ENCODE measurements at places on chromosomes 3 and 15.

- DNase-seq: peak; percentile 75
Measured at GRCh38 chr3:123834631-123835030, 49.5 kb downstream of the MYLK start.

DNA sequence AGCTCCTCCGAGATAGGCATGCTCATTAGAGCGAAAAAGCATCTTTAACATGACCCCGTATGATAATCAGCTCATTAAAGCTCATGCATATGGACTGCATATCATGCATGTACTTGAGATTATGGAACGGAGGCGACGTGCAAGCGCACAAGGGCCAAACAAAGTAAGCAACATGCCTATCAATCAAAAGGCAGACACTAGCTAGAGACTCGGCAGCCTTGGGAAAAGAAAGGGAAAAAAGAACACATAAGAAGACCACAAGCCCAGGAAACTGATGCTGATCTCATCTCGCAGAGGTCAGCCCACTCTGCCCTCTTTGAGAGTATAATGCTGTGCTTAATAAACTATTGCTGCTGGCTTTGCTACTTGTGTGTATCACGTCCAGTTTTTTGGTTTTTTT is 2.6 kb upstream of the ACOX2 start:
- DNase-seq: no peak

GRCh38 chr3:29057326-29057725 is 223.5 kb upstream of the RBMS3 start:
- peak; percentile 52 for DNase-seq

GRCh38 chr3:187382609-187383151 is 14.5 kb downstream of the RTP4 start:
- no peak for DNase-seq

- no peak for DNase-seq
Measured at GRCh38 chr3:45776611-45777010, 19.7 kb downstream of the SLC6A20 start.

DNA sequence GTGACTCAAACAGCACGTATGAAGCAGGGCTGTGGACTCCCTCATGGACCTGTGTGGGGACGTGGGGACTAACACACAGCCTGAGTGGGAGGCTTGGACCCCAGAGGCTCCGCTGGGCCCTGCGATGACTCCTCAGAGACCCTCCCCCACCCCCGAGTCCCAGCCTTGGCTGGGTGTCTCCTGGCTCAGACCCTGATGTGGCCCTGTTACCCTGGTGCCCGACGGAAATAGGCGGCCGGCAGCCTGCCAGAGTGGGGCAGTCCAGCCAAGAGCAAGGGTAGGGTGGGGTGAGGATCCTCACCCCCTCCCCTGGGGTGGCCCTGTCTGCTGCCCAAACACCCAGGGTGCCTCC is 15.3 kb downstream of the TNK2 start:
- no peak for DNase-seq

GRCh38 chr3:171384101-171384891 is 75.9 kb downstream of the TNIK start:
- DNase-seq: no peak

DNA sequence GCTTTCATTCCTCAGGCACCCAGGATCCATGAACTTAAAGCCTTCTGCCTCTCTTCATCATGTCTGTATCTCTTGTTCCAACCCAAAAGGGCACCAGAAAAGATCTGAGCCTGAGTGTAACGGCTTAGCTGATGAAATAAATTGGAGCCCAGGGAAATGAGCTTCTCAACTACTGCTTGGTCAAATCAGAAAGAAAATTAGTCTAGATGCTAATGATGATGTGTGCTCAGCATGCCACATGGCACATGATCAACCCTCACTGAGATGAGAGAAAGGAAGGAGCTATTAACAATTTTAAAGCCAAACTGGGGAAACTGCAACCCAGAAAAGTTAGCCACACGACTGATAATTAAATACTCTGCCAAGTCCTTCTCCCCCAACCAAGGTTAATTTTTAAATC is 325.7 kb downstream of the CNTN3 start:
- no peak for DNase-seq

DNA sequence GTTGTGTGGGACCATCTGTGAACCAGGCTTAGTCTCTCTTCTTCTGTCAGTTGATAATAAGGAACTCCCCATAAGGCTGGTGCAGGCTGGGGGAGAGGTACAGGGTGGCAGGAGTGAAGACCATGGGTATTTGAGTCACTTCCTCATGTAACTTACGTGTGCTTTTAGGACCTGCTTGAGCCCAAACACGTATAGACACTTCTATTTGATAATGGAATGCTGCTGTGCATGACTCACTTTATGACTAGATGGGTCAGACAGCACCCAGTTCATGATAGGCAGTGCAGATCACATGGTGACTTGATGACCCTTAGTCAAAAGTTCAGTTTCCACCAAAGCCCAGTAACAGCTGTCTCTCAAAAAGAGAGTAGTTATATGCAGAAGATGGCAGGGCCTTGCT is 490.9 kb downstream of the ZBBX start:
- DNase-seq: no peak

DNA sequence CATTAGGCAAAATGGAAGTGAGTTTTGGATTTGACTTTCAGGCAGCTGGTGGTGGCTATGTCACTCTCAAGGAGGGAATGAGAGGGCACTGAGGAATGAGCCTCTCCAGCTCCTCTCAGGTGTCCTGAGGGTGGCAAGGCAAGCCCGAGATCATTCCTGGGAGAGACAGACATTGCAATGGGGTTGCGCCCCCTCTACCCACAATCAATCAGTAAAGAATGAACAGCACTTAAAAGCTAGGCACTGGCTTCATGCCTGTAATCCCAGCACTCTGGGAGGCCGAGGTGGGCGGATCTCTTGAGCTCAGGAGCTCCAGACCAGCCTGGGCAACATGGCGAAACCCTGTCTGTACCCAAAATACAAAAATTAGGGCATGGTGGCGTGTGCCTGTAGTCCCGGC is 14.1 kb upstream of the SHF start:
- DNase-seq: no peak

DNA sequence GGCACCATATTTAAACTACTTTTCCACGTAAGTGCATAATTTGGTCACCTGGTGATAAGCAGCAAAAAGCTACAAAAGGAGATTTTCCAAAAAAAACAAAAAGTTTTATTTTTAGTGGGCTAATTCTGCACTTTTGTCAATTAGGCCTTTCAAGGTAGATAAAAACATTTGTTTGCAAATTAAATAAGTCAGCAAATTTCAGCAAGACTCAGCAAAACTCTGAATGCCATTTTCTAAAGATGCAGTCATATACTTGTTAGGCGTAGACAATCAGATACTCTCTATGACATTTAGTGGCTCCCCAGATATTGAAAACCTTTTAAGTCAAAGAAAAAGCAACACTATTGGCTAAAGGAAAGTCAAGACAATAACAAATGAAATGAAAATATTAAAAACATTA is 400.2 kb upstream of the GOLIM4 start:
- no peak for DNase-seq

All from AG20443 (cell line).